ENCODE measurements at places on chromosomes 6 and 20.

GRCh38 chr6:166559211-166559610 is 27.3 kb downstream of the RAMACL start:
- no peak for DNase-seq

DNA sequence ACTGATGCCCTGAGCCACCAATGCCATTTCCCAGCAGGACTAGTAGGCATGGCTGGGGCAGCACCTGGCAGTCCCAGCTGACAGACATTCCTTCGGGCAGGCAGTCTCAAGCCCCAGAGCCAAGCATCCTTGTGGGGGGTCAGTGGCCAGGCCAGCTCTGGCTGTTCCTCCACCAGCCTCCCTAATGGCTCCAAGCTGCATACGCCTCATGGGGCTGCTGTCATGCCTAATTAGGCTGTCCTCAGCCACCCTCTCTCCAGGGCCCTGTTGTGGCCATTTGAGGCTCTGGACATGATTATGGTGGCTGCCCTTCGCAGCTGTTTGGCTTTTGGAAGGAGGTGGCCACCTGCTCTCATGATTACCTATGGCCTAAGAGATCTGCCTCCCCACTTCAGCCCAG is 79.4 kb downstream of the DLGAP4 start:
- DNase-seq = no peak

- no peak for DNase-seq
Measured at GRCh38 chr6:13260101-13260598, 68.2 kb downstream of the TBC1D7 start.

DNA sequence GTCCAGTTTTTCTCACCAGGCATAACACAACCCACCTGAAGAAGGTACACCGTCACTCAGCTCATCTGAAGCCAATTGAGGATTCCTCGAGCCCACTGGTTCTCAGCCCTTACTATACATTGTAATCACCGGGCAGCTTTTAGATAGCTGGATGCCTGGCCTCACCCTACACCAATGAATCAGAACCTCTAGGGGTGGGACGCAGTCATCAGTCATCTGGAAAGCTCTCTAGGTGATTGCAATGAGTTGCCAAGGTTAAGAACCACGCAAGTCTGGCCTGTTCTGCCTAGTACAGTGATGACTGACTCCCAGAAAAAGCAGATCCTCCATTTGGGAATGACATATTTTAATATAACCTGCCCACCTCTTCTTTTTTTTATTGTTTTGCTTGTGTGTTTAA is 41.1 kb downstream of the MC3R start:
- no peak for DNase-seq

- DNase-seq = no peak
Measured at GRCh38 chr20:62179162-62179504, 3.7 kb upstream of the MTG2 start.

DNA sequence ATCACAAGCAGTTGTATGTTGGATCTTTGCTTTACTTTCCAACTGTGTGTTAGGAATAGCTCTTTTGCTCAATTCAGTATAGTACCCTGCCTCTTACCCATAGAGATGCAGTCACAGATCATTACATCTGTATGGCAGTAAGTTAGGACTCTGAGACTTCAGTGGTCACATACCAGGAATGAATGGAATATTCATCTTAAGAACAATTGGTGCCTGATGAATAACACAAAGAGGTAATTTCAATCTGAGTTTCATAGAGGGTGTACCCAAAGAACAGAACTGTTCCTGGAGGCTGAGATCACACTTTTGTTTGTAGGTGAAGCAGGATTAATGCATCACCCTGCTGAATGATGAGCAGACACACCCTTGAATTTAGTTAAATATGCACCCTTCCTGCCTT is 28.7 kb upstream of the KIF13A start:
- DNase-seq = no peak

DNA sequence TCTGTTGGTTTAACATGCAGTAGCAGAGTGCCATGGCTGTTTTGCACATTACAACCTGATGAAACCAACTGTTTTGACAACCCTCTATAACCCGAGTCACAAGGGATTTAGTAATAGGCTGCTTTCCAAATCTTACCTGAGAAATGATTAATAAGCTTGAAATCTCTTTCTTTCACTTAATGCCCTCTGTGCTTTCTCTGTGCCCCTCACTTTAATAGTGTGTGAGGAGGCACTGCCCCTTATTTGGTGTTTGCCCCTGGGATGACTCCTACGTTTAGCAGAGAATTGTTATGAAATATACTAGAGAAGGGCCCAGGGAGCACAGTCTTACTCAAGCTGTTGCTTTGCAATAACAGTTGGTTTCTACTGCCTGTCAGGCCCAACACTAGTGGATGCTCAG is 31.0 kb upstream of the PTCHD4 start:
- DNase-seq = no peak

- DNase-seq = no peak
Measured at GRCh38 chr6:30562470-30563425, 5.7 kb downstream of the PRR3 start.

GRCh38 chr6:148677594-148678476 is 69.0 kb upstream of the UST start:
- no peak for DNase-seq

GRCh38 chr6:13836170-13836569 is 21.8 kb upstream of the MCUR1 start:
- DNase-seq = no peak

- no peak for DNase-seq
Measured at GRCh38 chr6:40585223-40585622, 1.9 kb downstream of the LRFN2 start.

- DNase-seq = no peak
Measured at GRCh38 chr6:108080010-108080780, 5.7 kb upstream of the OSTM1 start.

GRCh38 chr20:46627234-46627633 is 24.0 kb downstream of the SLC13A3 start:
- DNase-seq = no peak

GRCh38 chr6:84766118-84766798 is 1.9 kb upstream of the TBX18 start:
- no peak for DNase-seq
